ENCODE measurements at places on chromosomes 16 and 17.

GRCh38 chr16:28497861-28498599 lies 3.6 kb downstream of the APOBR start:
- ATAC-seq: no peak

DNA sequence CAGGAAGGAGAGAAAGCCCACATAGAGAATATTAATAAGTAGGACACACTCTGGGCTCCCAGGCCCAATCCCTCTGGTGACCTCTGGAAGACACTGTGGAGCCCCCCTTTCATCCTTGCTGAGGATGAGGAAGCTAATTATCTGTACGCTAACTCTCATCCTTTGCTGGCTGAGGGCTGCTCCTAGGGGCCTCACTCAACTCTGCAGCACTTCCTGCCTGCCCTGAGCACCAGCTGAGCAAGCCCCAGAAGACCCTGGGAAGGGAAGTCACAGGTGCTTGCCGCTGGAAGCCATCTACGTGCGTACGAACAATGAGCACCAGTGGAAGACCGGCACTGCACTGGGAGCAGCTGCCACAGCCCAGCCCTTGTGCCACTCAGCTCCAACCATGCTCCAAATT lies 145.8 kb upstream of the CDH5 start:
- no peak for ATAC-seq

GRCh38 chr17:59167571-59168001 lies 12.0 kb downstream of the PRR11 start:
- ATAC-seq: peak; percentile 29

DNA sequence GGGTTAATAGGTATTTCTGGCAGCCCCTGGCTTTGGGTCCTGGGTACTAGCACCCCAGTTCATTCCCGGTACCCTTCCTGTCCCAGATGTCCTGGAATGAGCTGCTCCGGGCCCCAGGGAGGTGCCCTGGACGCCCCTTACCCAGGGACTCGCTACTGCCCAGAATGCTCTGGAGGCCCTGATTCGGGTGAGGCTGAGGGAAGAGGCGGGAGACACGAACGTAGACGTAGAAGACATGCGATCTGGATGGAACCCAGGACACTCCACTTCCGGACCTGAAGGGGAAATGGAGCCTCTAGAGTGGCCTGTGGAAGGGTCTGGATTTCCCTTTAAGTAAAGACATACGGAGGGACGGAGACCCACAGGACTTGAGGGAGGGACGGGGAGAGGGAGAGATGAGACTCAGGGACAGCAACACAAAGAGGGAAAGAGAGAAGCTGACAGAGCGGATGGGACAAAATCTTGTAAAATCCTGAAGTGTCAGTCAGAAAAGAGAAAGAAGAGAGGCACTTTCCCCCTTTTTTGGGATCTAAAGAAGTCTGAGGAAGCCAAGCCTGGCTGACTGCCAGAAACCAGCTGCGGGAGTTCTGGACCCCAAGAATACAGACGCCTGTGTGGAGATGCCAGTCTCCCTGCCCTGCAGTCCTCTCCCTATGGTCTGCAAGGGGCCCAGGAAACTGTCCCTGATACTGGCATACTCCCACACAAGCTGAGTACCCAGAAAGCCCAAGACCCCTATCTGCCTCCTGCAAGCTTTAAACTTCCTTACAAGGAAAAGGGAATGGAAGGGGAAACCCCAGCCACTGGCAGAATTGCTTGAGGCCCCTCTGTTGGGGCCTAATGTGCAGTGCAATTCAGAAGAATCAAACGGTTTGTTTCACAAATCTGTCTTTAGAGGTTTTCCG lies 1.0 kb upstream of the HOXB13 start:
- no peak for ATAC-seq

DNA sequence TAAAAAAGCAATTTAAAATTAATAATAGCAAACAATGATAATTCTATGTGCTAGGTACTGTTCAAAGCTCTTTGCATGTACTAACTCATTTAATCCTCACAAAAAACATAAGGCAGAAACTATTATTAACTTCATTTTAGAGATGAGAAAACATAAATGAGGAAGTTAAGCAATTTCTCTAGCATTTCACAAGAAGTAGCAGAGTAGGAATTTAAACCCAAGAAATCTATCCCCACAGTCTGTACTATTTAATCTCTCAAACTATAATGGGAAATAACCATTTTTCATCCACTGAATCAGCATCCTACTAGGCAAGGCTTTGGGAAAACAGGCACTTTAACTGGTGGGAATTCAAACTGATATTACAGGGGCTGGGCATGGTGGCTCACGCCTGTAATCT lies 42.2 kb upstream of the INTS2 start:
- no peak for ATAC-seq

GRCh38 chr16:88809676-88810165 lies 2.0 kb downstream of the APRT start:
- no peak for ATAC-seq
